SK-MEL-5 (cell line): ENCODE measurements at places on chromosomes 2 and 18. TPM values are rescaled to one million over a fixed set of nuclear protein-coding genes. Genes with fewer than 3 reads are reported as not detected.

PTPN18 gene
- 17.2 and 19.3 TPM in 2 replicates for total RNA-seq

STAMBP gene
- 86.6 and 91.4 TPM in 2 replicates for total RNA-seq

LOXL3 gene
- total RNA-seq = 29.6 and 30.4 TPM in 2 replicates

C2orf15 gene
- 1.4 TPM in 1 of 2 replicates, not detected in the other for total RNA-seq

MBD1 gene
- 37.0 and 38.2 TPM in 2 replicates for total RNA-seq

LYG2 gene
- not detected in 2 replicates for total RNA-seq

NRP2 gene
- 174 and 204 TPM in 2 replicates for total RNA-seq

DSG4 gene
- not detected in 2 replicates for total RNA-seq

PAIP2B gene
- total RNA-seq = 1.0 and 1.5 TPM in 2 replicates

IL1R2 gene
- 0.26 TPM in 1 of 2 replicates, not detected in the other for total RNA-seq

FKBP1B gene
- 10.0 and 11.7 TPM in 2 replicates for total RNA-seq

NMUR1 gene
- 0.18 TPM in 1 of 2 replicates, not detected in the other for total RNA-seq

MSTN gene
- total RNA-seq = not detected in 2 replicates

PRSS56 gene
- not detected in 2 replicates for total RNA-seq

DHX57 gene
- 8.5 and 13.1 TPM in 2 replicates for total RNA-seq

PLEK gene
- not detected in 2 replicates for total RNA-seq

WNT6 gene
- total RNA-seq = not detected in 2 replicates
